ENCODE measurements at places on chromosomes 1 and 21.

DNA sequence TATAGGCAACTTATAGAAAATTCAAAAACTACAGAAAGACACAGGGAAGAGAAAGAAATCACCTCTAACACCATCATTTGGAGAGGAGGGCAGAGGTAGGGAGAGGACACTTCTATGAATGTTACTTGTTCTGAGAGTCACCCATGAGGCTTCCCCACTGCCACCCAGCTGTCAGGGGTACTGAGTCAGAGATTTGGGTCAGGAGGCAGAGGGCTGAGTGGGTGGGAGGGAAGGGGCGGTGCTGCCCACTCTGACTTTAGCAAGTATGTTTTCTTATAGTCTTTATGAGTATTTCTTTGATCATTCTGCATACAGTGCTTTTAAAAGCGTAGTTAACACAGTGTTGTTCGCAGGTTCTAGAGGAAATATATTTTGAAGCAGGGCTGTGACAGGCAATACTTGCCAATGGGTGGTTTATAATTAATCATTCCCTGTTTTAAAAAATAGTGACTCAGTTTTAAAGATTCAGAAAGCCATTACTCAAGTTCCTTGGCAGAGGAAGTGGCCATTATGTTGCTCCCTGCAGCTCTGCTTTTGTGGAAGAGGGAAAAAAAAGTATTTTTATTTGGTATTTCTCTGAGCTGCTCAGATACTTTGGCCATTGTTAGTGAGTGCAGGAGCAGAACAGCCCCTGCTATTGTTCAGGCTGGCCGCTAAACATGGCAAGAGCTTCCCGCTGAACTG lies 18.3 kb downstream of the IL6R start:
- DNase-seq, result no peak

GRCh38 chr1:48560577-48560976 lies 88.6 kb upstream of the SPATA6 start:
- peak; percentile 45 for DNase-seq

DNA sequence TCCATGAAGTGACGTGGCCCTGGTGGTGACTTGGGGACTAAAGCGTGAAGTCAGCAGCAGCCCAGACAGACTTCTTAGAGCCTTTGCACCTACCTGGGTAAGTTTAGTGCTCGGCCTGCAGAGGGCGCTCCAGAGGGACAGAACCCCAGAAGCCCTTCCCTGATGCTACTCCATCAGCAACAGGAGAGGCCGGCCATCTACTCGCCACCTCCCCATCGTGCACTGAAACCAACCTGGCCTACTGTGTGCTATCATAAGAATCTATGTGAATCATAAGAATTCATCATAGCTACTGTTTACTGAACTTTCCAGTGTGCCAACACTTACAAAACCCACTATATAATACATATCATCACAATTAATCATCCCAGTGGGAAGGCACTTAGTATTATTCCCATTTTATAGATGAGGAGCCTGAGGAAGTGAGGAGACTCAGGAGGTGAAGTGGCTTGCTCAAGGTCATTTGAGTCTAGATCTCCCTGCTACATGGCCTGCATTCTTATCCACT lies 7.9 kb upstream of the EDN2 start:
- DNase-seq, result peak; percentile 78

DNA sequence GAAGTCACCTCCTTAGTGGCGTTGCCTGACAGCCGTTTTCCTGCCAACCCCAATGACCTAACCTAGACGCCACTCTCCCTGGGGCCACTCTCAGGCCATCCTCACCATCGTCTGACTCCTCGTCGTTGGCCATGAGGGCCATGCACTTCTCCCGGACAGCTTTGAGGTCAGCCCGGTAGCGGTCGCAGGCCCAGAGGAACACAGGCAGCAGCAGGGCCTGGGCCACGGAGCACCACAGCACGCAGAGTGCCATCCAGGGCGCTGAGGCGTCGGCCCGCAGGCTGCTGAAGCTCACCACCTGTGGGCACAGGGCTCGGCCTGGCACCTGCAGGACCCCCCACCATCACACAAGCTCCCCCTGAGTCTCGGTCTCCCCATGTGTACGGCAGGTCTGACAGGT lies 7.3 kb downstream of the HES3 start:
- no peak for DNase-seq

DNA sequence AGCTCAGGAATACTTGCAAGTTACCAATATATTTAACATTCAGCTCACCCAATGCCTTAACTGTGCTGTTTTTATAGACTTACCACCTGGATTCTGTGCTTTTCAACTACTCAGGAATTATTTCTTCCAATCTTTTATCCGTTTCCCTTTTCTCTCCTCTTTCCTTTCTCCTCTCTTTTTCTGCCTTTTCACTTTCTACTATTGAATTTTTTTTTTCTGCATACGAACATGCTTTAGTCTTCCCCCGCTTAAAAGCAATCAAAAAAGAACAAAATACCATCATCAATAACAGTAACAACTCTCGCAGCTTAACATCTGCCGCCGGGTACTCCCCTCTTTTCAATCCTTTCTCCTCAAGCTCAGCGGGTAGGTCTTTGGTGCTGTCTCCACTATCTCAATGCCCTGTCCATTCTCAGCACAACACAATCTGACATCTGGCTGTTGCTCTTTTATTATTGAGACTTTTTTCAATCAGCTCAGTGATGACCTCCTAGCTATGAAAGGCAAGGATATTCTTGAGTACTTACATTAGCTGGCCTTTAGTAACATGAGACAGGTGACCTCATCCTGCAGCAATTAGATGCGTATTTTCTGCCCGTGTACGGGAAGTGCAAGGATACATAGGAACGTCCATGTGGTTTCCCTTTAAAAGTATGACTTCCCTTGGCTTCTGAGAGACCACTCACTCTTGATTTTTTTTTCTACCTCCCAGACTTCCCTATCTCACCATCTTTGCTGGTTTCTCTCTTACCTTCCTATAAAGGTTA lies 40.2 kb upstream of the SIPA1L2 start:
- DNase-seq, result peak; percentile 63

- no peak for DNase-seq
These were observed at the start of gene AGRN for GRCh38 chr1:1020000-1020404. TSS of gene AGRN (plus strand) at chr1:1020120. CDS start at chr1:1020173, 53 bp downstream.

GRCh38 chr1:169680377-169681019 lies 30.9 kb downstream of the SELL start:
- no peak for DNase-seq

GRCh38 chr1:21165646-21166045 lies 11.1 kb downstream of the EIF4G3 start:
- DNase-seq, result no peak

- no peak for DNase-seq
These were observed 15.3 kb upstream of the ZNF644 start for GRCh38 chr1:91036894-91037829.

GRCh38 chr1:8259498-8260290 lies 58.2 kb upstream of the SLC45A1 start:
- no peak for DNase-seq

DNA sequence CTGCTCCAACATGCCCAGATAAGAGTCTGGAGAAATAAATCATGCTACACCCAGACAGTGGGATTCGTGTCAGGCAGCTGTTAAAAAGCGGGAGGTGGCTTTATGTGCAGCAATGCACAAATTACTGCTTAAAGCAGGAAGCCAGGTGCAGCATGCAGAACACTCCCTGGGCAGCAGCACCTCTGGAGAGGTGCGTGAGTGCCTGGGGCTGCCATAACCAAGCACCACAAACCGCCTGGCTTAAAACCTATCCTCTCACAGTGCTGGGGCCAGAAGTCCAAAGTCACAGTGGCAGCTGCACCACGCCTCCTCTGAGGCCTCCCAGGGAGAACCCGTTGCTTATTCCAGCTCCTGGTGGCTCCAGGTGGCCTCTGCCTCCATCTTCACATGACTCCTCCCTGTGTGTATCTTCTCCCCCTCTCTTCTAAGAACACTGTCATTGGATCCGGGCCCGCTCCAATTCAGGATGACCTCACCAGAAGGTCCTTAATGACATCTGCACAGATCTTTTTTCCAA lies 115.6 kb downstream of the SIK1 start:
- DNase-seq, result peak; percentile 57

- peak; percentile 59 for DNase-seq
These were observed 2.1 kb downstream of the KIF26B start for GRCh38 chr1:245156736-245157505.

- DNase-seq, result no peak
These were observed 376.3 kb downstream of the KCNH1 start for GRCh38 chr1:210757677-210758076.

GRCh38 chr1:6059866-6060265 lies 14.2 kb downstream of the KCNAB2 start:
- no peak for DNase-seq

DNA sequence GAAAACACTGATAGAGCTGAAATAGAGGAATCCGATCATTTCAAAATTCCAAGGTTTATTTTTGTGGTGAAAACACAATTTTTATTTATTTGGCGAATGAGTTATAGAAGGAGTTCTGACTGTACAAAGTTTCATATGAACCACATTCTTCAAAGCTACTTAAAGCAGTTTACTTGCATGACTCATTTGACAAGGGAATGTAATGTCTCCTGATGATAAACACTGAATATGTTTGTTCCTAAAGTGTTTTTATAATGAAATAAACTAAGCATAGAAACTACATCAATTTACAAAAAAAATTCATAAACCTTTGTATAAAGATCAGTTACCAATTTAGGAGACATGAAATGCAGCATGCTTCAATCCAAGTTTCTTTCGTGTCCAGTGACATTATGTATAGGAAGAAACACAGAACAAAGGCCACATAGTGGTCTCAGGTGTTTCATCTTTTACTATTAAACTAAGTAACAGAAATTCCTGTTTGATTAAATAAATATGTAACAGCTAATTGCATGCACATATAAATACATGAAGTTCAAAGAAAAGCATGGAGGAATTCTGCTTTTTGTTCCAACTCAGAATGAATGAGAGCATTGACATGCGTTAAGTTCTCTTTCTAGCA lies 2.5 kb downstream of the PRKACB start:
- no peak for DNase-seq

GRCh38 chr1:242216368-242216767 lies 217.5 kb upstream of the MAP1LC3C start:
- DNase-seq, result no peak

GRCh38 chr1:86648255-86648654 lies 56.1 kb upstream of the SH3GLB1 start:
- peak; percentile 22 for DNase-seq

DNA sequence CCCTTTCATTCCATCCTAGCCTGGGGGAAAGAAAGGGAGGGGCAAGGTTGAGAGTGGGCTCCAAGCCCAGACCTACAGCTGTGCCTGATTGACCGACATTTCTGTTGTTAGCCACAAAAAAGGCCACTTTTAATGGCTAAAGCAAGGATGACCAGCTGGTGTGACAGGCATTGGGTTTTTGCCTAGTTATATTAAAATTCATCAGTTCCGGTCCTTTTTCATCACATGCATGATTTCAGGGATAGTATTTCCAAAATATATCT lies 192.3 kb downstream of the ZNF326 start:
- DNase-seq, result no peak

DNA sequence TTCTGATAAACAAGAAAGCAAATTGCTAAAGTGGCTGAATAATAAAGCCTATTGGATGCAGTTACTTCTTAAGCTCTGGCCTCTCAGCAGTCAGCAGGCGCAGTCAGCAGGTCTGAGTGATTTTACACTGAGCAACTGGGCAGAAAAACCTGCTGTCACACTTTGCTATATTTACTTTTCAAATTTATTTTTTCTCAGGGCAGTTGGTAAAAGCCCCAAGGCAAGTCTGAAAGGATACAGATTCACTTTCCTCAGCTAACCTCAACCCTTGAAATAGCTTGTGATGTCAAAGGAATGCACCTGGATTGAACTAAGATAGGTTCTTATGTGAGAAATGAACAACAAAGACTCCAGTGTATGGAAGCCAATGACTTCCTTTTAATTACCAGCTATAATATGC lies 34.0 kb downstream of the ATP5PF start:
- DNase-seq, result no peak

DNA sequence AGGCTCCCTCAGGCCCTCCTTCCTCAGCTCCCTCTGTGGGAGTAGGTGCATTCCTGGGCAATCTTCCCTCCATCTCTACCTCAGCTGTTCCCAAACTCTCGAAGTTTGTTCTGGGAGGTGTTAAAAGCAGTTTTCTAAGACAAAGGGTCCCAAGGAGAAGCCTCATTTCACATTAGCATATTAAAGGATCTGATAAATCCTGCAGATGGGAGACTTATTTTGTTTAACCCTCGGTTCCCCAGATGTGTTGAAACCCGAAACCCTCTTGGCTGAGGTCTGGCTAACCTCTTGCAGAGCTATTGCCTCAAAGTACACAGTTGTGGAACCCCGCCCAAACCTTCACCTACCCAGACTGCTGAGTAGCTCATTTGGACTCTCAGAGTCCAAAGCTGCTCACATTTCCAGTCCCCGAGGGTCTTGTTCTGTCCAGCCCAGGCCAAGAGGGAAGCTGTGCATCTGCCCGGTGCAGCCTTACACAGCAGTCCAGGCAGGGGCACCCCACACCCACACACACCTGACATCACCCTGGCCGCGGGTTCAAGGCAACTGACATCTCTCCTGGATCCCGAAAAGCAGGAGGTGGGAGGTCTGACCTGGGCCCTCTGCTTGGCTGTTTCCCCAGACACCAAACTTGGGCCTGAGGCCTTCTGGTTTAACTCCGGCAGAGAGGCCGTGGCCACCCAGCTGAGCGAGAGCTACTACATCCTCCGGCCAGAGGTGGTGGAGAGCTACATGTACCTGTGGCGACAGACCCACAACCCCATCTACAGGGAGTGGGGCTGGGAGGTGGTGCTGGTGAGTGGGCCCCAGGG lies 19.5 kb upstream of the SELENON start:
- no peak for DNase-seq

- no peak for DNase-seq
These were observed 25.0 kb upstream of the CD1D start for GRCh38 chr1:158155673-158156072.

GRCh38 chr1:111729271-111729921 lies 9.8 kb downstream of the INKA2 start:
- DNase-seq, result no peak

- no peak for DNase-seq
These were observed 56.3 kb downstream of the PALMD start for GRCh38 chr1:99702221-99702620.

DNA sequence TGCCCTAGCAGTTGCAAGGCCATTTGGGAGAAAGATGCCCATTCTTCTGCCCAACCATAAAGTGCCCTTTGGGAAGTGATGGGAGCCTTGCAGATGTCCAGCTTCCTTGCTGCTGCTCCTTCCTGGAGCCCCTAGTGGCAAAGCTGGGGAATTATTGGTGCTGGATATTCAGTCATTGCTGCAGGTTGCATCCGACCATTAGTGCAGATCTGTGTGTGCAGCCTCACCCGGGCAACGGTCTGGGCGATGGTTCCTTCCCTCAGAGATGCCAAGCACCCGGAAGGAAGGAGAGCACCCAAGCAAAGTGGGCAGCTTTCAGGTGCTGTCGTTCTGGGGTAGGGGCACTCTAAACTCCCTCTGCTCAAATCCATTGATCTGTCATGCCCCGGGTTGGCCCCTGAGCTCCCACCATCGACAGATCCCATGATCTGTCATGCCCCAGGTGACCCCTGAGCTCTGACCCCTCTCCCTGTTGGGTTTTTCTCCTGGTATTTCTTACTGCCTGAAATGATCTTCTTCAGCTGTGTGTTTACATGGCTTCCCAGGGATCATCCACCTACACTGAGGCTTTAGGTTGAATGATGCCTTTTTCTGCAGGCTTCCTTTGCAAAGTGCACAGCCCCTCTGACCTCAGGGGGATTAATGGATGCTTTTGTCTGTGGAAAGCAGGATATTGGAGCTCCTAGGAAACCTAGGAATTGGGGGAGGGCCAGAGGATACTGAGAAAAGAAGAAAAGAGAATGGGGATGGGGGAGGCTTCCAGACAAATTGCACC lies 467.5 kb downstream of the PTPRU start:
- DNase-seq, result peak; percentile 23

Data from NCI-H748 treated with DMSO at 0.1 percent for 48 hours (cell line).